OCI-LY7 (cell line): ENCODE measurements at places on chromosomes 1 and 21. TPM values are rescaled to one million over a fixed set of nuclear protein-coding genes. Genes with fewer than 3 reads are reported as not detected.

GRCh38 chr1:20280341-20280740 lies 10.3 kb upstream of the VWA5B1 start:
- no peak for DNase-seq

DNA sequence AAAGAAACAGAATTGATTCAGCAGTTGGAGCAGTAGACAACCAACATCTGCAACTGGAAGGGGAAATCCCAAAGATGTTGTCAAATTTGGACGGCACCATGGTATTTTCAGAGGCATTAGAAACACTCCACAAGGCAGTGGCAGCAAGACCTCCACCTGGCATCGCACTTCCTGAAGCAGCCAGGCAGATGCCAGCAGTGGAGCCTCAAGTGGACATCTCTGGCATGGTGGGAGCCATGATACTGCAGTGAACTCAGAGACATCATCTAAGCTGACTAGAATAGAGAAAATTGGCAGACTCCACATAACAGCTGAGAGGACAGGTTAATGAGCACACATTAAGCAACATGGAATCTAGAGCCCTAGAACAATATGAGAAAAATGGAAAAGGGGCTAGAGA lies 33.9 kb upstream of the RGS8 start:
- DNase-seq, result peak; percentile 26

DNA sequence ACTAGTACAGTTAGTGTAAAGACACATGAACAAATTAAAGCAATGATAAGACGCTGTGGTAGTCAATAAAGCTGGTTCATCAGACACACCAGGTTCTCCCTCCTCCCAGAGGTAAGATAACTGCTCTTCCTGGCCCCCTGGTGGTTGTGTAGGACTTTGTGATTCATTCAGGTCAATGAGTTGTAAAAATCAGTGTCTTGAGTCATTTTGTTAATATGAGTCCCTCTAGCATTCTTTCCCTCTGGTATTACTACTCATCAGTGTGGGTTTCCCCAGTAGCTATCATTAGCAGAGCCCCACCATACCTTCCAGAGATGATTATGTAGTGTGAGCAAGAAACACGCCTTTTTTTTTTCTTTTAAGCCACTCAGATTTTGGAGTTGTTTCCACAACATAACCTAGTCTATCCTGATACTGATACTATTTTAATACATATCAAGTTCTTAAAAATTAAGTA lies 3.6 kb upstream of the SETDB1 start:
- peak; percentile 87 for DNase-seq

- DNase-seq, result peak; percentile 67
Observed at GRCh38 chr1:27045973-27046558, 33.4 kb upstream of the TENT5B start.

DNA sequence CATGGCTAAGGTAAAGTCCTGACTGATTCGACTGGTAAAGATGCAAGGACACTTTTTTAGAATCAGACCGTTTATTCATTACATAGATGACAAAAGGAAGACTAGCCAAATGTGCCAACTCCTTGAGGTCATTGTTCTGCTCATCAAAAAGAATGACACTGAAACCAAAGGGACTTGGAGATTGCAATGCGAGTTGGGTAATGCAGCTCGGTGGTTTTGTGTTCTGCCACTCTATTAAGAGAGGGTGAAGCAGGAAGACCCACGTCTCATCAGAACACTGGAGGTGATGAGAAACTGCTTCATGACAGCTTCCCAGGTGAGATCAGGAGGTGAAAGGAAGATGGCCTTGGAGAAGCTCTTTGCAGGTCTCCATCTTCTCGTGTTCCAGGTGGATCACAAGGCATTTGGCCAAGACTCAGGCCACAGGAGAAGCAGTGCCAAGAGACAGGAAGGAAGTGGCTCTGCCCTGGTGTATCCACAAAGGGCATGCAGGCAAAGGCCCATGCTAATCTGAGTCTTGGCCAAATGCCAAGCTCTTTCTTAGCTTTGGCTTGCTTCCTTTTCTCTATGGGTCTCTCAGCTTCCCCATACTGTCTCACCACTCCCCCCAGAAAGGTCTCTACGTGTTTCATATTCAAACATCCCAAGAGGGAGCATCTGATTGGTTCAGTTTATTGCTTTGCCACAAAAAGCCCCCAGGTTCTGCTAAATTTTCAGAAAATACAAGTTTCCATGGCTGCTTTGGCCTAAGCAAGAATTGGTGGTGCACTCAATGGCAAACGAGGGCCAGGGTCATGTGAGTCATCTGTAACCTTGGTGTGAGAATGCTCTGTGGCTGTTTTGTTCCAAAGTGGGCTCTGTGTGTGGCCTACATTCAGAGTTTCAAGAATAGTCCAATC lies 5.7 kb upstream of the CCT8 start:
- peak; percentile 66 for DNase-seq

- DNase-seq, result no peak
Observed at GRCh38 chr1:202086579-202087350, 36.0 kb upstream of the GPR37L1 start.

- peak; percentile 17 for DNase-seq
Observed at GRCh38 chr1:67144696-67145095, 9.9 kb upstream of the C1orf141 start.

DNA sequence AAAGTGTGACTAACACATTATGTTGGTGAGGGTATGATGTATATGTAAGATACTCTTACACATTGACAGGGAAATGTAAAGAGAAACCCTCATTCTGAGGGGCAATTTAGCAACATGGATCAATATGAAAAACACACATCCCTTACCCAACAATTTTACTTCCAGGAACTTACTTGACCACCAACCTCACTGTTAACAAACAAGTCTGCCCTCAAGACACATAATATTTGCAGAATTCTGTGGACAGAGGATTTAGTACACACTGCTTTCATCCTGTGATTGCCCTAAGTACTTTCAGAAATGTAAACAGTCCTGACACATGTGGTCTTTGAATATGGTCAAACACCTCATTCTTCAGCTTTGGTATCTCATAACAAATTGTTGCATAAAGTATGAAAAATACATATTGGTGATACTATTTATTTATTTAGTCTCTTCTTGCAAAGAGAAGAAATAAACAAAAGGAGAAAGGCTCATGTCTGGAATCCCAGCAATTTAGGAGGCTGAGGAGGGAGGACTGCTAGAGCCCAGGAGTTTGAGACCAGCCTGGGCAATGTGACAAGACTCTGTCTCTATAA lies 6.9 kb downstream of the USP48 start:
- DNase-seq, result no peak

DNA sequence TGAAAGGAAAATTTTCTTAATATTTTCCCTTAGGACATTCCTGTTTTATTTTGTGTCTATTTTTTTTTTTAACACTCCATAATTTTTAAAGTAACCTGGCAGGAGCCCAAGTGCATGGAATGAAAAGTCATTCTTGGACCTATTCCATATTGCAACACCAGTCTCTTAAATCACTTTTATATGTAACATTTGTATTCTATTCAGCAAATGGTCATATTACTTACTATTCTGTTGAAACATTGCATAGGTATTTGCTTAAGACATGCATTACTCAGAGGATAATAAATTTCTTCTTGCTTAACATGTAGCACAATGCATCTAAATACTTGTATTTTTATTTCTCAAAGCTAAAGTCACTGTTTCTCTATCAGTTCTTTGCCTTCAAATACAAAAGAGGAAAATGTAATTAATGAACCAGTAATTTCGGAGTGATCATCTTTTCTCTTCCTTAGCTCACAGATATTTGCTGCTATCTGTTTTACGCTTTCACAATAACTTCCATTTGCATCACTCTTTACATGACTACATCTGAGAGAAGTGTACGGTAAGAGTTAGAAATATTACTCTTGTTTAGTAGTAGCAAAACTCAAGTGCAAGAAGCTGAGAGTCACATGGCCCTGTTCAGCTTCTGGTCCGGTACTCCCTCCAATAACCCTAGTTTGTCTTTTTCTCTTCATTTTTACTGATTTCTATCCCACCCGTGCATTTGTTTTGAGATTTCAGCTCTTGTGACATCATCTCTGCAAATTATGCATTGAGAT lies 394.8 kb downstream of the USP25 start:
- DNase-seq, result no peak

- DNase-seq, result no peak
Observed at GRCh38 chr1:20076710-20077461, 6.9 kb downstream of the PLA2G5 start.

DNA sequence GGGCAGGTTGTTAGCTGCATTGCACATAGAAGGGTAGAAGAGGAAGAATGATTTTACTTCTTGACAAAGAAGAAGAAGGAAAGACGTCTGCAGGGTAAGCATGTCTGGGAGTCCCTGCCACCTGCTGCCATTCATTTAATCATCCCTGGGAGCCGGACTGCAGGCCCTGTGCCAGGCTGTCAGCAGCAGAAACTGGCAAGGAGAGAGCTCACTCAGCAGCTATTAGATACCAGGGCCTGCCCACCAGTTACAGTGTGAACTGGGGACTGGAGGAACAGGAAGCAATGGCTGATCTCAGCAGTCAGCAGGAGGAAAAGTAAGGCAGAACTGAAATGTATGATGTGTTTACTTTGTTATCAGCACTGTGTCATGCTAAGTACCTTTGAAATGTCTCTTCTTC lies 75.7 kb upstream of the C1orf87 start:
- no peak for DNase-seq

DNA sequence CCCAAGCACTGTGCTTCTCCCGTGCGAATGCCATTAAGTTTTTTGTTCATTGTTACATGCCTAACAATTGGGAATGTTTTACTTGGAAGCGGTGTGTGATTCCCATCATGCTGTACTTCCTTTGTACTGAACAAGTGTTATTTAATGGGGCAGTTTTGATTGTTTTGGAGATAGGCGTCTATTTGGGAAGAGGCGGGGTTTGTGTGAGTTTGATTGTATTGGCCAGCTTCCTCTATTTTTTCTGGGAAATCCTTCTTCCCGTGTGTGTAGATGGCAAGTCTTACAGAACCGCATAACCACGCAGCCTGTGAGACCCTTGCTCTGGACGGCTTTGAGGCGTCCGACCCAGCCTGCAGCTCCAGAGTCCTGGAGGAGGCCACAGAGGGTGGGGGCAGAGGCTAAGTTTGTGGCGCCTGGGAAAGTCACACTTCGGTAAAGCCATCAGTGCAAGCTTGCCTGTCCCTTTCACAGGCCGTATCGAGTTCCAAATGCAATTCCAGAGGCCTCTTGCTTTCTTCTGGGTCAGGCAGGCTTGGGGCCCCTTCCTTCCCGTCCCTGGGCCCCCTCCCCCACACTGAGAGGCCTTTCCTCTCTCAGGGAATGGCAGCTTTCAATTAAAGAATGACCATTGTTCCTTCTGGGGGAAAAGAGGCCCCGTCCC lies 210.3 kb downstream of the TOMM20 start:
- DNase-seq, result no peak

GRCh38 chr1:100866041-100866900 lies 28.4 kb downstream of the EXTL2 start:
- DNase-seq, result peak; percentile 42

DNA sequence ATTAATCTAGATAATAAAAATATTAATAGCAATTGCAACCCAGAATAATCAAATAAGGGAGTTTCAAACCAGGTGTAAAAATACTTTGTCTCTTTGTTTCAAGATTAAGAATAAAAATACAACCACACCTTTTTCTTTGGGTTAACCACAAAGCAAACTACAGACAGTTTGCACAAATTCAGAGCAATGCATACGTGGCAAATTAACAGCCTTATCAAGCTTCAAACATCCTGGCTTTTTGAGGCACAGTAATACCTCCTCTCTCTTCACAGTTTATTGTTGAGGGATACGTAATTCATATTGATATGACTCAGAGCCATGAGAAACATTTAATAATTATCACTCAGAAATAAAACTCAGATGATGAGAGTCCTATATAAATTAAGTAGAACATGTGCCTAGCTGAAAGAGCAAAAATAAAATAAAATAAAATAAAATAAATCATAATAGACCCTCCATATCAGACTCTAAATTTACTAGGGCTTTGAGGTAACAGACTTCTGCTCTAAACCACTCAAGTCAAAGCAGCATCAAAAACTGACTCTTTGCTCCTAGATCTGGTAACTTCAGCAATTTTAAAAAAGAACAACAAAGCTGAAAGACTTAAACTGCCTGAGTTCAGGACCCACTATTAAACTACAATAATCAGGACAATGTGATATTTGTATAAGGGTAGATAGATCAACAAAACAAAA lies 11.4 kb downstream of the EDEM3 start:
- no peak for DNase-seq

GRCh38 chr1:64337926-64338325 lies 132.0 kb upstream of the CACHD1 start:
- DNase-seq, result no peak

DNA sequence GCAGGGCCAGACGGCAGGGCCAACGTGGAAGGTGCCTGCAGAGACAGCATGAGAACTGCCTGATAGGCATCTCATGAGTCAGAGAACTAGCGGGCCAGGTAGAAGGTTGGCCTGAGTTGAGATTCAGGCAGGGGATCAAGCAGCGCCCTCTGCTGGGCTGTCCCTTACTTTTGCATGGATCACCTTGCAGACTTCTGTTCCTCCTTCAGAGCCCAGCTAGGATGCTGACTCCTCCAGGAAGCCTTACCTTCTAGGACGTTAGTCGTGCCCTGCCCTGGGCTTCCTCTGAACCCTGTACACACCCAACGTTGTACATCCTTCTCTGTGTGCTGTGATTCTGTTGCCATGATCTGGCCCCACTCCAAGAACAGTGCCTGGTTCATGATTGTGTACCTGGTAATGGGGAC lies 231.3 kb upstream of the VAMP3 start:
- no peak for DNase-seq

DNA sequence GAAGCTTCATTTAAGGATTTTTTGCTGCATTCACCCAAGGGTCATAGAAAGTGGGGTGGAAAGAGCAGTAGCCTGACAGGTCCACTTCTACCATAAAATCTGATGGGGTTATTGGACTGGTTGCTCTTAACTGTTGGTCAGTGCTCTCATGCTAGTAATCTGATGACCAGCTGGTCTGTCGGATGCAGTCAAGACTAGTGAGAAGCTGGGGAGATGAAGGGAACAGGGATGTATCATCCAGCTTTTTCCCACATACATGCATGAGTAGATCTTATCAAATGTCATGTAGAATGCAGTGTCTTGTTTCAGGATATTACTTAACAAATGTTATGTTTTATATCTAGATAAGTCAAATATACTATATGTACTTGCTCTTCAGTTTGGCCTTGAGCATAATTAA lies 11.1 kb downstream of the ATP1B1 start:
- DNase-seq, result no peak

GRCh38 chr1:9643351-9644256 lies 7.9 kb upstream of the PIK3CD start:
- DNase-seq, result no peak

- no peak for DNase-seq
Observed at GRCh38 chr1:185200889-185201288, 43.9 kb downstream of the SWT1 start.

The LRRC38 gene
- not detected in 2 replicates for total RNA-seq

The SHE gene
- not detected in 2 replicates for total RNA-seq

The ZBTB8A gene
- 0.24 and 0.29 TPM in 2 replicates for total RNA-seq

The LRRIQ3 gene
- 2.4 and 2.5 TPM in 2 replicates for total RNA-seq

The PLXNA2 gene
- total RNA-seq, result 0.20 and 0.23 TPM in 2 replicates

The NGF gene
- not detected in 2 replicates for total RNA-seq

The AIRE gene
- not detected in 2 replicates for total RNA-seq

The TNFRSF9 gene
- total RNA-seq, result not detected in 2 replicates

The TTC34 gene
- 2.2 TPM in 2 replicates for total RNA-seq

The RXRG gene
- not detected in 2 replicates for total RNA-seq

The MIXL1 gene
- total RNA-seq, result 2.2 and 2.7 TPM in 2 replicates

The FRRS1 gene
- 6.5 and 7.2 TPM in 2 replicates for total RNA-seq

The DYNLT4 gene
- not detected in 2 replicates for total RNA-seq

The CAPZA1 gene
- total RNA-seq, result 234 and 246 TPM in 2 replicates
